ENCODE measurements at places on chromosomes 5 and 9. TPM values are rescaled to one million over a fixed set of nuclear protein-coding genes. Genes with fewer than 3 reads are reported as not detected.

- no peak for DNase-seq
Observed at GRCh38 chr5:103532086-103532734, 30.4 kb downstream of the NUDT12 start.

GRCh38 chr9:100431886-100432285, 4.9 kb downstream of the MSANTD3 start:
- no peak for DNase-seq

GRCh38 chr5:89128092-89128491, 245.1 kb upstream of the MEF2C start:
- no peak for DNase-seq

GRCh38 chr5:178116143-178116885, 3.0 kb downstream of the N4BP3 start:
- no peak for DNase-seq

DNA sequence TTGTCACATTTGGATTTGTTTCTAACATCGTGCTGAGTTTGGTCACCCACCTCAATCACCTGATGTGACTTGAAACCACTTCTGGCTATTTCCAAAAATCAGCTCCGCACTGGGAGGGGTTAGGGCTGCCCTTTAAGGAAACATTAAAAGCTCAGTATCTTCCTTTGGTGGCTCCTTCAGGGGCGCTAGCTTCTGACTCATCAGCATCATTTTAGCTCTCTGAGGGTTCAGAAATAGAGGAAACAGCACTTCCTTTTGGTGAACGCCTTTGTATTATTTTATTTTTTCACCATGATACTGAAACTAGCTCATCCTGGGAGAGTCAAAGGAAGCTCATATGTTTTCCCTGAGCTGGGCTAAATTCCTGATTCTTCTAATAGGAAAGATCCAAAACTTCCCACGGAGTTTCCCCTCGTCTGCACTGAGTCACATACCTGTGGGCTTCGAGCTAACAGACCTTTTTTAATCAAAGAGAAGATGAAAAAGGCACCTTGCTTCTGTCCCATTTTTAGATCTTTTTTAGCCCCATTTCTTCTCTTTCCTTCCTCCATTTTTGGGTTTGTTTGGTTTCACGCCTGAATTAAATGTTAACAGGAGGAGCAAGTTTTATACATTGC, 48.2 kb downstream of the ROPN1L start:
- peak; percentile 84 for DNase-seq

GRCh38 chr5:107621089-107621488, 49.6 kb downstream of the EFNA5 start:
- DNase-seq: no peak

GRCh38 chr5:132265336-132266030, 8.0 kb downstream of the PDLIM4 start:
- peak; percentile 69 for DNase-seq

- no peak for DNase-seq
Observed at GRCh38 chr9:76598981-76599380, 140.0 kb downstream of the GCNT1 start.

DNA sequence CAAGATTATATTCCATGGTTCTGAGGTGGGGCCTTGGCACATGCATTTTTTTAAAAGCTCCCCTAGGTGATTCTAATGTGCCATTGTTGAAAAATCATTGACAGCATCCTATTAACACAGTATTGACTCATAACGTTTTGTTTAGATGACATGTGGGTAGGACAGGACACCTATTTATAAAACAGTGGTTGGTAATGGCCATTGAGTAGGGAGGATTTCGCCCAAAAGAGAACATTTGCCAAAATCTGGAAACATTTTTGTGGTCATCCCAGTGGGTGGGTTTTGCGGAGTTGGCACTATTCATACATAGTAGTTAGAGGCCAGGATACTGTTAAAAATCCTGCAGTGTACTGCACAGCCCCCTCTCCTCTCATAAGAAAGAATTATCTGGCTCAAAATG, 6.4 kb upstream of the CHD1 start:
- no peak for DNase-seq

GRCh38 chr9:96502539-96503373, 52.8 kb downstream of the HABP4 start:
- DNase-seq: no peak

DNA sequence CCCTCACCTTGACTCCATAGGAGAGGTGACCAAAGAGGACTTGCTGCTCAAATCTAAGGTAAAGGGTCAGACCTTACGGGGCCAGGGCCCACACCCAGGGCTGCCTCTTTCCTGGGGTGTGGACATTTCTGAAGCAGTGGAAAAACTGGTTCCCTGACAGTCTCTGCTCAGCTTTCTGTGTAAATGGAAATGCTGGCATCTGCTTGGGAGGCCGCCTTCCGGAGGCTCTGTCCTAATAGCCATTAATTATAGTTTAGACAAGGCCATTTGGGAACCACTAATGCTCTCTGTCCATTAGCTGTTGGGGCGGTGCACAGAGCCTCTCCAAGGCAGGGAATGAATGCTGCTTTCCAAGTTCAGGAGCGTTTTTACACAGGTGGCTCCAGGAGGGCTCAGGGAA, 17.3 kb downstream of the USP20 start:
- DNase-seq: no peak

DNA sequence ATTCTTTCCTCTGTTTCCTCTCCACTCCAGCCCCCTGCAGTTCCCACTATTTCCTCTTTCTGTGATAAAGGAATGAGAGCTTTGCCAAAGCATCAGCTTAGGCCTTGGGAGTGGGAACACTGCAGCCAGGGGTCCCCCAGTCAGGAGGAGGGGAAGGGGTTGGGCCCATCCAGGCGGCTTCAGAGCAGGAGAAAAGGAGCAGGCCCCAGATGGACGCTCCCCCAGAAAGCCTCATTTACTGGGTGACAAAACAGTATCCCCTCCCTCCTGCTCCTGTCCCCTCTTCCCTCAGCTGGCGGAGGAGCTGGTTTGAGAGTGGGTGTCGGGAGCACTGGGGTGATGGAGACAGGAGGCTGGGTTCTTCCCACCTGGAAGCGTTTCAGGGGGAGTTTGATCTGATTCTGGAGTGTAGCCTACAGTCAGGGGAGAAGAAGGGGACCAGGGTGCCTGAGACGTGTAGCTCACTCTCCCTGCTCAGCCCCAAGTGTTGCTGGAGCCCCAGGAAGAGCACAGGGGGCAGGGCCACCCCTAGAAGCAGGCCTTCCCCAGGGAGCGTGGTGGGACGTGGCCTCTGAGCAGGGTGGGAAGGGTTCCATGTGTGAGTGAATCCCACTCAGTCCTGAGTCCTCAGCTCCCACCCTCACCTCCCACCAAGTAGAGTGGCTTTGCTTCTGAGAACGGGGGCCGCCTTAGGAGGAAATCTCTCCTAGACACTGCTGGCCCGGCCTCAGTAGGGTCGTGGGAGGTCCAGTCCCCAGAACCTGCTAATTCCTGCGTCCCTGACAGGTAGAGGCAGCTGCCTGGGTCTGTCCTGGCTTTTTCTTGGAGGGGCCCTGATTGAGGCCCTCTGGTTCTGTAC, 173.1 kb downstream of the CACNA1B start:
- DNase-seq: no peak

Gene SPATA31A5
- not detected for total RNA-seq

Gene NR5A1
- total RNA-seq: 0.54 TPM

Gene RGS3
- total RNA-seq: 34.7 TPM

Gene SPATA31C1
- total RNA-seq: under 0.01 TPM

Measured in hematopoietic multipotent progenitor cell (in vitro differentiated cells).